ENCODE measurements at places on chromosomes 12 and 14.

GRCh38 chr12:119817546-119818343, 59.4 kb downstream of the CIT start:
- no peak for DNase-seq

DNA sequence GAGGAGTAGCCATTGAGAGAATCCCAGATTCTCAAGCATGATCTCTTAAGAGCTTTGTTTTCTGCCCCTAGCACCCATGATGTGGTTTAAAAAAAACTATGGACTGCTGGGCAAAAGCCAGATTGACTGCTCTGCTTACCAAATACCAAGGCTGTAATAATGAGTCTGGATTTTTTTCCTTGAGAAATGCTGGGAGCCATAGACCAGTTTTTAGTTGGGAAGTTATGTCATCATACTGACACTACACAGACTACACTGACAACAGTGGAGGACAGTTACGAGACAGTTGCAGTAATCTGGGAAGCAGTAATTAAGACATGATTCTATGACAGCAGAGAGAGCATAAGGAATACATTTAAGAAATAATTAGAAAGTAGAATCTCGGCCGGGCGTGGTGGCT, 35.8 kb downstream of the SPATA7 start:
- peak; percentile 74 for DNase-seq

DNA sequence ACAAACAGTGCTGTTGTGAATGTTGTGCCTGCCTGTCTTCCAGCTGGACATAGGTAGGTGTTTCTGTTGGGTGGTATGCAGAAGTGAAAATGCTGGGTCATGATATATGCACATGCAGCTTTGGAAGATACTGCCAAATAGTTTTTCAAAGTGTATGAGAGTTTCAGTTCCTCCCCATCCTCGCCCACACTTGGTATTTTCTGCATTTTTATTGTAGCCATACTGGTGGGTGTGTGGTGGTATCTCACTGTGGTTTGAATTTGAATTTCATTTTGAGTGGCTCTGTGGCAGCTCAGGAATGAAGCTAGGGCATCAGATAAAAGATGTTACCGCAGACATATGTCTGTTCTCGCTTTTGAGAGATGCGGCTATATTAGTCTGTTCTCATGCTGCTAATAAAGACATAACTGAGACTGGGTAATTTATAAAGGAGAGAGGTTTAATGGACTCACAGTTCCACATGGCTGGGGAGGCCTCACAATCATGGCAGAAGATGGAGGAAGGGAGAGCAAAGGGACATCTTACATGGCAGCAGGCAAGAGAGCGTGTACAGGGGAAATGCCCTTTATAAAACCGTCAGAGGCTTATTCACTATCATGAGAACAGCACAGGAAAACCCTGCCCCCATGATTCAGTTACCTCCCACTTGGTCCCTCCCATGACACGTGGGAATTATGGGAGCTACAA, 183.1 kb downstream of the CAND1 start:
- DNase-seq: no peak

DNA sequence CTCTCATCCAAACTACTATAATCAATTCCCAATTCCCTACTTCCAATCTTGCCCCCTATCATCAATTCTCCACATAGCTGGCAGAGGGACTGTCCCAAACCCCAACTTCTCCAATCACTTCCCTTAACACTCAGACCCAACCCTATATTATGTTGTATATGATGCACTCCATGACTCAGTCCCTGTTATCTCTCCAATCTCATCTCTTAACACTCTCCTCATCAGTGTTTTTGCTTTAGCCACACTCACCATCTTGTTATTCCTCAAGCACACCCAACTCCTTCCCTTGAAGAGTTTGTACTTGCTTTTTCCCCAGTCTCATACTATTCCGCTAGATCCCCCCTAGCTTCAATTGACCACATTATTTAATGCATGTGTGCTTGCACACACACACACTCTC, 4.9 kb downstream of the RHOJ start:
- no peak for DNase-seq

DNA sequence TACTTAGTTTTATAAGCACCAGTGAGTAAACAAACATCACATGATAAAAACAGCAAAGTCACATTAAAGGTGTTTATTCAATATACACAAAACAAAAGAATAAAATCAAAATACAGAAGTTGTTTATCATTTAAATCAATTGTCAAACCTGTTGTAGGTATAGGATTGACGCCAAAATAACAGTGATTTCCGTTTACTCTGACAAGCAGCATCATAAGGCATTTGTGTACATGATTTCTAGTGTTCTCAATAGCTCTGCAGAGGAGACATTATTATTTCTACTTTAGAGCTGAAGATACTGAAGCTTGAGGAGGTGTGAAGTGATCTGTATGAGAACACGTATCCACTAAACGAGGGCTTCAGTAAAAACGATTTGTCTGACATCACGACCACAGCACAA, 171.9 kb downstream of the CCDC59 start:
- DNase-seq: no peak

- peak; percentile 80 for DNase-seq
Observed at GRCh38 chr12:50302686-50303085, 19.4 kb upstream of the LIMA1 start.

- DNase-seq: no peak
Observed at GRCh38 chr12:116040402-116040801, 237.1 kb downstream of the MED13L start.

DNA sequence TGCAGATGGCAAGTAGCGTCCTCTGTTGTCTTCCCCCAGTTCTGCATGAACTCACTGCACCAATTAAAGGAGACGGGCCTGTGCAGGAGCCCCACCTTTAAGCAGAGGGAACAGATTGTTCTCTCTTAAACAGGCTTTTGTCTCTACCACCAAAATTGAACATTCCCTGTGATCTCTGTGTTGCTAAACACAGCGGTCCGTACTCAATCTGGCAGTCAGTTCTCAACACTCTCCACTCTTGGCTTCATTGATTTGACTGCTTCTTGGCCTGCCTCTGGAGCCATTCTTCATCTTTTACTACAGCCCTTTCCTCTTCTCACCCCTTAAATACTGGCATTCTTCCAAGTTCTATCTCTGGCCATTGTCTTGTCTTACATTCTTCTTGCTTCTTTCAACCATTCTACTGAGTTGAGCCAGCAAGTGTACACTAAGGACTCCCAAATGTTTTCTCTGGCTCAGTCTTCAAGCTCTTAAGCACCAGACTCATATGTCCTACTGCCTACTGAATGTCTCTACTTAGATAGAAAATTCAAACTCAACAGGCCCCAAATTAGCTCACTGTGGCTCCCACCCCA, 8.0 kb upstream of the NT5DC3 start:
- no peak for DNase-seq

DNA sequence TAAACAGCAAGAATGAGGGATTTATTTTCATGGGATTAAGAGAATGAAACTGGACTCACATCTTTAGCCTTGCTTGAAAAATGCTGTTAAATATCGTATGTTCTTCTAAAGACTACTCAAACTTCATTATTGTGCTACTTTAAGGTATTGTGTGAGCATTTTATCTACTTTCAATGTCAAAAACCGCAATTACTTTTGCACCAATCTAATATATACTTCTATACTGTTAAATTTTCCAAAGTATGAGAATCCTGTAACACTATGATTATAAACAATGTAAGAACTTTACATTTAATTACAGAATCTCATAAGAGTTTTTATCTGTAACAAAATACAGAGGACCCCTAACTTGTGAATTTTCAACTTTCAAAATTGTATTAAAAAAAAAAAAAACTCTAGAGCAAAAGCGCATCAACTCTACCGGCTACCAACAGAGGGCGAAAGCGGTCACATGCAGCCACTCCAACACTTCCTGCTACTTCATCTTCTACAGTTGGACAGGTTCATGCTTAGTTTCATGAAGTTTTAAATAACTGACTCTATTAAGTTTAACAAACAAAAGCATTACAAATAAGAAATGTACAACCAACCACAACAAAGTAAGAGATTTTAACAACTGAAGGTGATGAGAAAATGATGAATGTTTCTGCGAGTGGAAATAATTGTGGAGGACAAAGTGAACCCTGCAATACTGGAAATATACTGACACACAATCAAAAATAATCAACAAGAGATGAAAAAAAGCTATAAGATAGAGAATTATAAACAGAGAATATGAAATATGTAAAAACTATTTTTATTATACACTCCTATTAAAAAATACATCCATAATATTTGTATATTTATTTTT, 210.9 kb downstream of the MED13L start:
- DNase-seq: no peak

- no peak for DNase-seq
Observed at GRCh38 chr14:69261761-69262331, 1.9 kb downstream of the GALNT16 start.

- no peak for DNase-seq
Observed at GRCh38 chr12:118011377-118011776, 5.1 kb upstream of the RFC5 start.

DNA sequence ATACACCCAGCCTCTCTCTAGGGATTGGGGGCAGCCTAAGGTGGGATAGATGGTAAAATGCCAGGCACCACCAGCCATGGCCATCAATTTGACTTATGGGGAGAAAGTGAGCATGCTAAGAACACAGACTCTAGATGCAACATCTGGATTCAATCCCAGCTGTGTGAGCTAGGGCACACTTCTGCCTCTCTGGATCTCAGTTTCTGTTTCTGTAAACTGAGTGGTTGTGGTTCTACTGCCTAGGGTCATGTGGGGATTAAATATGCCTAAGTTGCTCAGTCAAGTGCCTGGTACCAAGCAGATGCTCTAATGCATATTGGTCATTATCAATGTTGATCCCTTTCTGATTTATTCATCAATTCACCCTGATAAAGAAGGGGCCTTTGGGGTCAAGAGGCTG, 12.6 kb upstream of the OAS1 start:
- no peak for DNase-seq

DNA sequence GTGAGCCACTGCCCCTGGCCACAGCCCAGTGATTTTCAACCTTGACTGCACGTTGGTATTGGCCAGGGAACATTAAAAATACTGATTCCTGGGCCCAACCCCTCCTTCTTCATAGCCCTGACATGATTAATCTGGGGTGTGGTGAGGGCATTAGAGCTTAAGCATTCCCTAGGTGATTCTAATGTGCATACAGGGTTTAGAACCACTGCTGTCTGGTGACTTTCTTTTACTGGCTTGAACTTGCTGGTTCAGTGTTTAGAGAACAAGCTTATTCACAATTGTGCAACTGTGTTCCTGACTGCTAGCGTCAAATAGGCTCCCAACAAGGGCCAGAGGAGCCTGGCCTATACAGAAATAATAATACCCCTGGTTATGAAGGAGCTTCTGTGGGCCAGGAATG, 488.8 kb upstream of the CCDC196 start:
- no peak for DNase-seq

DNA sequence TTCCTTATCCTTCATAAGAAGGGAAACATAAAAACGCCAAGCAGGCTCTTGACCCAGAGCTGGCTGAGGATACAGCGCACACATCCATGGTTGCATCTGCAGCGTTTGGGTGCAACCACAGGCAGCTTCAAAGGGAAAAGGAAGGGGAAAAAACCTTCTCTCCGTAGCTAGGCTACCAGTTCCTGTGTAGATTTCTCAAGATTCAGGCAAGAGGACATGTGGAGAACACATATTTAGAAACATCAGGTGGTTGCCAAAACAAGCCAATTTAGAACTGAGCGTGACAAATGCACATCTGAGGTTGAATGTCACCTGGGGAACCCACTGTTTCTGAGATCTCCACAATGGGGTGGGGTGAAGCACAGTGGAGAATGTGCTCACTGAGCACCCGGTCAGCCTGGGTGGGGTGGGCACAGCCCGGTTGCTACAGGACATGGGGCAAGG, 78.3 kb upstream of the BDKRB2 start:
- no peak for DNase-seq

GRCh38 chr14:97902630-97903029, 1105.4 kb downstream of the VRK1 start:
- DNase-seq: no peak

DNA sequence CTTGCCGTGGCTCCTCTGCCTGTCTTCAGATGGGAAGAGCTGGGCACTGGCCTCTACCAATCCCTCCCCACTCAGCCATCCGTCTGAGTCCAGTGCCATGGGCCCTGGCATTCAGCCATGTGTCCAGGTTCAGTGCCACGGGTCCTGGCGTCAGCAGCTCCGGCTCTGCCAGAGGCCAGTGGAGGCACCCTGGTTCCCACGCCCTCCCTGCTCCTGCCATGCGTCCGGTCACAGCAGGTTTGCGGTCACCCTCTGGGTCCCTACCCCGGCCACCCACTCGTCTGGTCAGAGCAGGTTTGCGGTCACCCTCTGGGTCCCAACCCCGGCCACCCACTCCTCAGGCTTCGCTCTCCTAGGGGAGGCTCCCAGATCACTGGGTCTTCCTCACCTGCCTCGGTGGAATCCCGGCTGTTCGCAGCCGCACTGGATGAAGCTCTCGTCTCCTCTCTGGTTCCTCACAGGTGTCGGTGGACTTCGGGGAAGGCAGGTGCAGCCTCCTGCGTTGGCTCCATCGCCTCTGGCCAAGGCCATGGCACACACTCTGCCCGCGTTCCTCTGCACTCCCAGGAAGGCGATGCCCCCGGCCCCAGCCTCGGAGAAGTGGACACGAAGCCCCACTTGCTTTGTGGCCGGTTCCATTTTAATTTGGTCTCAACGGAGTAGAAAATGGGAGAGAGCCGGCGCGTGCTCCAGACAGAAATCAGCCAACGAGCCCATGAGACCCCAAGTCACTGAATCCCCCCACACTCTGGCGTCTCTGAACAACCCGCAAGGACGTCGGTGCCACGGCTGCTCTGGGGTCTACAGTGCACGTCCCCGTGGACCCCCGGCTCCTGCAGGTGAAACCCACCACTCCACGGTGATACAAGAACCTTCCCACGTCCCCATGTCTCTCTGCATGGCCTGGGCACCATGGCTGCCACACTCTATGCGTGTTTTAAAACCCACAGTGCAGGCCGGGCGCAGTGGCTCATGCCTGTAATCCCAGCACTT, 47.8 kb upstream of the FBRSL1 start:
- DNase-seq: no peak

- DNase-seq: no peak
Observed at GRCh38 chr14:39558525-39558924, 126.3 kb upstream of the FBXO33 start.
